ENCODE measurements at places on chromosomes 13 and 19.

- no peak for DNase-seq
These were observed 41.6 kb downstream of the GAS6 start for GRCh38 chr13:113822266-113822665.

- DNase-seq = no peak
These were observed 7.1 kb upstream of the NFIC start for GRCh38 chr19:3359015-3359918.

- DNase-seq = no peak
These were observed 1.6 kb downstream of the OXGR1 start for GRCh38 chr13:96992633-96993032.

DNA sequence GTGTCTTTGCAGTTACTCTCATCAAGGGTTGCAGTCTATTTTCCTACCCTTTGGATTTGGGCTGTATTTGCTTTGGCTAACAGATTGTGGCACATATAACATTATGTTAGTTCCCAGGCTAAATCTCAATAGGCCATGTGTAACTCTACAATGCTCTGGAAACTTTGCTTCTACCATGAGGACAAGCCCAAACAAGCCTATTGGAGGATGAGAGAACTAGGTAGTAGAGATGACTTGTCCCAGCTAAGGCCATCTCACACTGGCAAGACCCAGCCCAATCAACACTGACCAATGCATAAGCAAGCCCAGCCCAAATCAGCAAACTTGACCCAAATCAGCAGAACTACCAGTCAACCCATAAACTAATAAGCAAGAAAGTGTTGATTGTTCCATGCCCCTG, 311.8 kb downstream of the NDFIP2 start:
- DNase-seq = no peak

DNA sequence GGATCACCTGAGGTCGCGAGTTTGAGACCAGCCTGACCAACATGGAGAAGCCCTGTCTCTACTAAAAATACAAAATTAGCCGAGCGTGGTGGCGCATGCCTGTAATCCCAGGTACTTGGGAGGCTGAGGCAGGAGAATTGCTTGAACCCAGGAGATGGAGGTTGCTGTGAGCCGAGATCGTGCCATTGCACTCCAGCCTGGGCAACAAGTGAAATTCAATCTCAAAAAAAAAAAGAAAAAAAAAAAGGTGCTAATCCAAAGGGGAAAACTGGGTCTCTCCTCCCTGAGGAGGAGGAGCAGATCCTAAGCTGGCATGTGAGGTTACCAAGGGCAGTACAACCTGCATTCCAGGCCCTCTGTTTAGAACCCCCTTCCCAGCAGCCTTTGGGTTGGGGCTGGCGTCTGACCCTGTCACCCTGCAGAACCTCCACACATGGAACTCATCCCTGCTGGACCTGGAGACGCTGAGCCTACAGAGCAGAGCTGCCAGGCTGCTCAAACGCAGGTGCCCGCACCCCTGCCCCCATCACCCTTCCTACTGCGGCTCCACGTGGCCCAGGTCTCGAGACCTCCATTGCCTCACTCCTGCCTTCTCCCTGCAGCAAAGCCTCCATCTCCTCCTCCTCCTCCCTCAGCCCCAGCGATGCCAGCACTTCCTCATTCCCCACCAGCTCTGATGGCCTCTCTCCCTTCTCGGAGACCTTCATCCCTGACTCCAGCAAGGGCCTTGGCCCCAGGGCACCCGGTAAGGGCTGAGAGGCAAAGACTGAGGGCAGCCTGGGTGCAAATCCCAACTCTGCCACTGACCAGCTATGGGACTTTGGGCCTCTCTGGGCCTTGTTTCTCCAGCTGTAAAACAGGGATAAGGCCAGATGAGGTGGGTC, 6.7 kb downstream of the PROSER3 start:
- DNase-seq = no peak

GRCh38 chr19:38634757-38635482, 12.5 kb upstream of the ACTN4 start:
- peak; percentile 89 for DNase-seq

GRCh38 chr19:42926781-42927180, 9.1 kb upstream of the PSG6 start:
- DNase-seq = no peak

GRCh38 chr13:46541210-46541609, 11.8 kb upstream of the LRCH1 start:
- DNase-seq = no peak

GRCh38 chr13:95356916-95357315, 55.7 kb upstream of the ABCC4 start:
- no peak for DNase-seq

GRCh38 chr19:13031917-13032623, 36.8 kb downstream of the NFIX start:
- no peak for DNase-seq

DNA sequence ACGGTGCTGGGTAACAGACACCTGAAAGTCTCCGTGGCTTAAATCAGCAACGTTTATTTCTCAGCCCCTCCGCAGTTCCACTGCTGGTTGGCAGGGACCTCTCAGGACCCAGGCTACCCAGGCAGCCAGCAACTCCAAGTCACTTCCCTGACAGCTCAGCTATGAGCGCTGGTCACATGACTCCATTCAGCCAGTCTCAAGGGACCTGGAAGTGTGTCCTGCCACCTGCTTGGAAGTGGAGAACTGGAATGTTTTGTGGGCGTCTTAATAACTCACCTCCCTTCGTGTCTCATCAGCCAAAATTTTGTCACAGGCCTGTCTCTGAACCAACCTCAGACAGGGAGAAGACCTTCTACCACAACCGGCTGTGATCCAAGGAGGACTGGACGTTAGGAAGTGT, 72.8 kb downstream of the DPF1 start:
- DNase-seq = no peak

DNA sequence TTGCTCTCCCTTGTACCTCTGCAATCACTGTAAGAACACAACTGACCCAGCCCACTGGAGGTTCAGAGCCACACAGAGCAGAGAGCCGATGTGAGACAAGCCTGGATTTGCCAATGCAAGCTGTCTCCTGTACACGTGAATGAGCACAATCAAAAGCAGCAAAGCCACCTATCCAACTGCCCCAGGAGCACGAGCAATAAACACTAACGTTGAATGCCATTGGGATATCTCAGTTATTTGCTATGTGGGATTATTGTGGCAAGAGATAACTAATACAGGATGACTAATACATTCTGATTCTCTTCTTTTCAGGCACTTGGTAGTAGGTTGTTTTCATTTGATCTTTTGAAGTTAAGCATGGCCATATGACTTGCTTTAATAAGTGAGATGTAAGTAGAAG, 85.2 kb upstream of the FAM216B start:
- no peak for DNase-seq

DNA sequence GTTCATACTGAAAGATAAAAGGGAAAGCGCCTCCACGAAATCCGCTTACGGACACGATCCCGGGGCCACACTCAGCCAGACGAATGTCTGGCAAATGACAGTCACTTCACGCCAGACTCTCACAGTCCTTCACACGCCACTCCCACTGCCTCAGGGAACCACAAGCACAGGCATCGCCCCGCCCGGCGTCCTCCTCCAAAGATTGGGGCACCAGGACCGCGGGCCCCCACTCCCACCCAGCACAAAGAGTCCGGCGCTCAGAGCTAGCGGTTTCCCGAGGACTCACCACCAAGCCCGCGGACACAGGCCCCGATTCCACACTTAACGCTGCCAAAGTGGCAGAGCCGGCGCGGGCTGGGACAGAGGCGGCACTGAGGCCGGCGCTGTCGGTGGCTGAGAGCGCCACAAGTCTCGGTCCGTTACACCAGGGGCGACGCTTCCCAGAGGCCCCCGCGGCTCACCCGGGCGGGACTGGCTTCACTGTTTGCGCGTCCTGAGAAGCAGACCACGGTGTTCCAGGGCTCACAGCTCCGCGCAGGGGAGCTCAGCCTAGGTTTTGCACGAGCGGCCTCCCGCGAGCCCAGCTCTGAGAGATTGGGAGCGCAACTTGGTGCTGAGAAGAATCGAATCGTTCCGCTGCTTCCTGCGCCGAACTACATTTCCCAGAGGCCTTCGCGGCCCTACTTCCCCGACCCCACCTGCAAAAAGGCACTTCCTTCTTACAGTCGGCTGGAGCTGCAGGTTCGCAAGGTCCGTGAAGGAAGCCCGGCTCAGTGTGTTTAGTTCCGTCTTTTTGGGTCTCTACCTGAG, at the start of gene ZNF569:
ZNF569 (minus strand) TSS at position 647 of the 810 bp plus-strand sequence. CDS start 22,523 bp downstream, outside the sequence.
- peak; percentile 97 for DNase-seq

GRCh38 chr19:51040151-51040550, 5.3 kb upstream of the KLK12 start:
- no peak for DNase-seq

DNA sequence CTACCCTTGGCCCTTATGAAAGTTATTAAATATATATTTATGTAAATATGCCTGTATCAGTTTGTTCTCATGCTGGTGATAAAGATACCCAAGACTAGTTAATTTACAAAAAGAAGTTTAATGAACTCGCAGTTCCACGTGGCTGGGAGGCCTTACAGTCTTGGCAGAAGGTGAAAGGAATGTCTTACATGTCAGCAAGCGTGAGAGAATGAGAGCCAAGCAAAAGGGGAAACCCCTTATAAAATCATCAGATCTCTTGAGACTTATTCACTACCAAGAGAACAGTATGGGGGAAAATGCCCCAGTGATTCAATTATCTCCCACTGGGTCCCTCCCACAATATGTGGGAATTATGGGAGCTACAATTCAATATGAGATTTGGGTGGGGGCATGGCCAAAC, 506.0 kb upstream of the ATXN8OS start:
- DNase-seq = no peak

DNA sequence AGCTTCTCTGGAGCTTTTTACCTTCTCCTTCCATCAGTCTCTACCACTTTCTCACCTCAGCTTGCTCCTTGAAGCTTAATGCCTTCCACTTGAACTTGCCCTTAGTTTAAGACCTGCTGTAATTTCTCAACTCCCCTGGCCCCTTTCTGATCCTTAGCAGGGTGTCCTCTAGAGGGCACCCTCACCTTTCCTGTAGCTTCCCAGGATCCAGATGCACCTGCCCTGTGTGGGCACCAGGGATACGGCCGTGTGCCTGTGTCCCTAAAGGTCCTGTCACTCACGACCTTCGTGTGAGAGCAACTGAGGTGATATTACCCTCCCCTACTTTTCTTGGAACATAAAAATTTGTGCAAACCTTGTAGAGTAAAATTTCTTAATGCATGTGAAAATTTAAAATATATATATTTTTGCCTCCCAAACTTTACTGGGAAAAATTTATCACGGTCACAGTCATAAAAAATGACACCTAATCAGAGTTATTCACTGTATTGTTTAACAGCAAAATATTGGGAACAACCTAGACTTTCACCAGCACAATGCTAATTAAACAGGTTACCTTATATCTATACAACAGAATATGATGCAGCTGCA, 46.4 kb downstream of the PSG3 start:
- peak; percentile 53 for DNase-seq

DNA sequence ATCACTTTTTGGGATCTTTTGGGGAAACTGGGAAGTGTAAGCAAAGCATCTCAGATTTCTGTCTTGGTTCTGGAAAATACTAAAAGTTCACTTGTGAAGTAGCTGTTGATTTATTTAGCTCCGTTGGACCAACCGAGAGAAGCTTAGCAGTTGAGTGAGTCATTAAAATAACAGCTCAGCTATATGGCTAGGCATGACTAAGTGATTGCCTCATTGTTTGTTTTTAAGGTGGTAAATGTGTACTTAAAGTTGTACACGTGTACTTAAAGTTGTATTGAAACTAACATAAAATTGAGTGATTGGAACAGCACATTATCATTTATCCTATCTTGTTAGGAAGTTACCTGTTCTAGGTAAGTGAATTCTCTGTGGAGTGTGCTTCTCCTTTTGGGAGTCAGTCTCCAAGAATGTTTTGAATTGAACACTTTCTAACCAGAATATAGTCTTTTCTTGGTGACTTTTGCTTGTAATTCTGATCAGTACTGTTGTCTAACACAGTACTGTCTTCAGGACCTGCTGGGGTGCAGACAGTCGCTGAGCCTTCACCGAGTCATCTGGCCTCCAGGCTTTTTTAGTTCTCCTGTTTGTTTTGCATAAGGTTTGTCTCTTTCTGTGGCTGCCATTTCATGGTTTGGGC, 2.9 kb upstream of the DCUN1D2 start:
- DNase-seq = peak; percentile 60

GRCh38 chr19:5090465-5091017, 121.6 kb downstream of the KDM4B start:
- DNase-seq = no peak

- DNase-seq = peak; percentile 55
These were observed 659.0 kb downstream of the SLITRK6 start for GRCh38 chr13:85140192-85140591.

- no peak for DNase-seq
These were observed 19.9 kb upstream of the ACOD1 start for GRCh38 chr13:76928456-76928855.

- no peak for DNase-seq
These were observed 6.1 kb upstream of the ZNF98 start for GRCh38 chr19:22427960-22428913.

DNA sequence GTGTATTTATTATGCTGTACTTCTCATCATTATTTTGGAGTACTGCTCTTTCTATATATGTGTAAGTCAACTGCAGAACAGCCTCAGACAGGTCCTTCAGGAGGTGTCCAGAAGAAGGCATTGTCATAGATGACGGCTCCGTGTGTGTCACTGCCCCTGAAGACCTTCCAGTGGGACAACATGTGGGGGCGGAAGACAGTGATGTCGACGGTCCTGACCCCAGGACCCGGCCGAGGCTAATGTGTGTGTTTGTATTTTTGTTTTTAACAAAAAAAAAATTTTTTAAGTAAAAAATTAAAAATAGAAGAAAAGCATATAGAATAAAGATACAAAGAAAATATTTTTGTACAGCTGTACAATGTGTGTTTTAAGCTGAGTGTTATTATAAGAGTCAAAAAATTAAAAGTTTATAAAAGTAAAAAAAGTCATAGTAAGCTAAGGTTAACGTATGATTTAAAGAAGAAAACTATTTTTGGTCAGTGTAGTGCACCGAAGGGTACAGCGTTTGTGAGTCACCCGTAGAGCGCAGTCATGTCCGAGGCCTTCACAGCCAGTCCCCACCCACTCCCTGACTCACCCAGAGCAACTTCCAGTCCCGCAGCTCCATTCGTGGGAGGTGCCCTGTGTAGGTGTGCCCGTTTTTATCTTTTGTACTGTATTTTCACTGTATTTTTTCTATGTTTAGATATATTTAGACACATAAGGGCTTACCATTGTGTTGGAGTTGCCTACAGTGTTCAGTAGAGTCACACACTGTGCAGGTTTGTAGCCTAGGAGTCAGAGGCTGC, 42.2 kb upstream of the SPACA7 start:
- DNase-seq = no peak

GRCh38 chr19:13707915-13708314, 56.4 kb upstream of the MRI1 start:
- no peak for DNase-seq

DNA sequence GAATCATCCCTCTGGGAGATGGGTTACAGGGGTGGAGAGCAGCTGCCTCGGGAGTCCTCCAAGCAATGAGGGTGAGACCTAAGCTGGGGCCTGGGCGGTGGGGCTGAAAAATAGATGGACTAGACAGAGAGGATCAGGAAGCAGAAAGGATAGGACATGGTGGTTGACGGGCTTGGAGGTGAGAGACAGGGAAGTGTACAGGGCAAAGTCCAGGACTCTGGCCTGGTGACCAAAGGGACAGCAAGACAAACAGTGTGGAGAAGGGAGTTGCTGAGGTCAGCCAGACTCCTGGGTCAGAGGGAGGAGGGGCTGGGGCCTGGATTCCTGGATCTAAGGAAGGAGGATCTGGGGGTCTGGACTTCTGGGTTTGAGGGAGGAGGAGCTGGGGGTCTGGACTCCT, 5.5 kb downstream of the PHLDB3 start:
- DNase-seq = no peak

GRCh38 chr19:8334458-8335342, 8.4 kb downstream of the KANK3 start:
- DNase-seq = peak; percentile 83

Data from ELF-1 (cell line).